ENCODE measurements at places on chromosomes 1 and 21. TPM values are rescaled to one million over a fixed set of nuclear protein-coding genes. Genes with fewer than 3 reads are reported as not detected.

The PUSL1 gene
- total RNA-seq = 14.5 TPM

The TEKT2 gene
- total RNA-seq = 0.41 TPM

The LIN28A gene
- not detected for total RNA-seq

The CHRM3 gene
- total RNA-seq = 2.2 TPM

The TNFSF4 gene
- total RNA-seq = 1.0 TPM

The CYP4Z1 gene
- not detected for total RNA-seq

The LENEP gene
- total RNA-seq = not detected

The PSRC1 gene
- 2.2 TPM for total RNA-seq

The FAAH gene
- total RNA-seq = 10.5 TPM

- H3K27me3 ChIP-seq = no peaks in the 10 kb centered on the region
- no peaks in the 10 kb centered on the region for H3K36me3 ChIP-seq
- no peak overlapping the region for H3K4me3 ChIP-seq
- H3K27ac ChIP-seq = no peak overlapping the region
- no peaks in the 10 kb centered on the region for H3K4me1 ChIP-seq
These were observed 177.9 kb downstream of the CLIC6 start for GRCh38 chr21:34846601-34847112.

- H3K36me3 ChIP-seq = no peaks in the 10 kb centered on the region
- DNase-seq = no peak
- H3K4me1 ChIP-seq = no peaks in the 10 kb centered on the region
- H3K27ac ChIP-seq = no peak overlapping the region
These were observed 135.9 kb downstream of the ACBD6 start for GRCh38 chr1:180366371-180367068.

- H3K4me1 ChIP-seq = no peaks in the 10 kb centered on the region
- no peak overlapping the region for H3K27ac ChIP-seq
- no peak for DNase-seq
- no peak overlapping the region for H3K4me3 ChIP-seq
These were observed 14.6 kb upstream of the LMO4 start for GRCh38 chr1:87314091-87314490.

GRCh38 chr1:164560556-164560955, 1.6 kb downstream of the PBX1 start:
- DNase-seq = no peak
- H3K36me3 ChIP-seq = no peaks in the 10 kb centered on the region
- H3K4me1 ChIP-seq = no peaks in the 10 kb centered on the region
- no peaks in the 10 kb centered on the region for H3K27me3 ChIP-seq

DNA sequence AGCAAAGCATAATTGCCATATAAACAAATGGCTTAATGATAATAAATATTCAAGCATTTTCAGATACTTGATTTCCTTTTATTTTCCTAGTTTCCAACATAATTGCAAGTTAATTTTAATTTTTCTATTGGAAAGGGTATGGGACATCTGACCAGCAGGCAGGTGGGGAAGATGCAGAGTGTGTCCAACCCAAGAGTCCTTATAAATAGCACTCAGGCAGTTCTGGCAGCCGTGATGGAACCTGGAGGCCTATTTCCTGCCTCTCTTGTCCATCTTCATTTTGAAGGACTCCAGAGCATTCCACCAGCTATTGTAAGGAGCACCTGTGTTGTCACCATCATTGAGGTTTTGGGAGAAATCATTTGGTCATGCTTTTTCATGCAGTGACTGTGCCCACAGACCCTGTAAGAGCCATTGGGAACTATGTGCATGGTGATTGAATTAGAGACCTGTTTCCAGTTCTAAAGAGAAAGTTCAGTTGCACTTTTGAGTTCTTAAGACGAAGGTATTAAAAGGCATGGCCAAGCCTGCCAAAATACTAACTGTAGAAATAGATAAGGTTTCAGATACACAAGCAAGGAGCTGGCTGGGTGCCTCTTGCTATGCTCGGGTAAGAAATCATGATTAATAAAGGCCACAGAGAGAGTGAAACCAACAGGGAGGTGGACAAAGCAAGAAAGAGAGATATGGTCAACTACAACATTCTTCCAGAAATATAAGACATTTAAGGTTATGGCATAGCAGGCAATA, 92.3 kb downstream of the SPATA46 start:
- no peaks in the 10 kb centered on the region for H3K4me1 ChIP-seq
- no peak overlapping the region for H3K27ac ChIP-seq
- H3K36me3 ChIP-seq = no peaks in the 10 kb centered on the region
- no peak for DNase-seq
- no peaks in the 10 kb centered on the region for H3K27me3 ChIP-seq

- peaks cover 19% of the 10 kb centered on the region for H3K36me3 ChIP-seq
- H3K4me3 ChIP-seq = no peak overlapping the region
- H3K4me1 ChIP-seq = no peaks in the 10 kb centered on the region
- H3K27me3 ChIP-seq = no peaks in the 10 kb centered on the region
These were observed 45.5 kb downstream of the PRDM15 start for GRCh38 chr21:41833497-41834115.

DNA sequence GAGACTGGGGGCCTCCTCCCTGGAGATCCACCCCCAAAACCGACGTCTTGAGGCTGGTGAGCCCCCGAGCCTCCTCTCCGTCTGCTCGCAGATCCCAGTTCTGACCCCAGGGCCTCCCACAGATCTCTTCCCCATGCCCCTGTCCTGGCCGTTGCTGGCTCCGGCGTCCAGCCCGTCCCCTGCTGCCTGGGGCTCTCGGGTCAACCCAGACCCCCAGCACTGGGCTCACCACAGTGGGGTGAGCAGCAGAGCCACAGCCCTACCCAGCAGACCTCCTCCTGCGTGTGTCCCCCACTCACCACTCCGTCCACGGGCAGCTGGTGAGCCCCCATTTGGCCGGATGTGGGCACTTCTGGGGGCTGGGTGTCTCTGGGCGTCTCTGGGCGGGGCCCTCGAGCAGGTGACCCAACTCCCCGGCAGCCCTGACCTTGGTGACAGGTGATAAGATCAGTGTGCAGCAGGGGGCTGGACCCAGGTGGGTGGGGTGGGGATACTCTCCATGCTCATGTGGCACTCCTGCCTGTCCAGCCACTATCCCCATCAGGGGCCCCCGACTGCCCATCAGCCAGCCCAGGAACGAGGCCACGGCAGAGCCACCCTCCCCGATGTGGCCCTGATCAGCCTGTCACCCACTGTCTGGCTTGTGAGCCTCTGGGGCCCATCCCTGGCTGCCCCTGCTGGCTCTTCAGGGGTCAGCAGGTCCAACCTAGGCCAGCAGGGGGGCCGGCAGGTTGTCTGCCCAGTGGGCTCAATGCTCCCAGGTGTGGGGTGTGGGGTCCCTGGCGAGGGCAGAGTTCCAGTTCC, 709 bp downstream of the TNFRSF14 start:
- no peaks in the 10 kb centered on the region for H3K27me3 ChIP-seq
- DNase-seq = no peak
- peaks cover 34% of the 10 kb centered on the region for H3K4me1 ChIP-seq

- H3K27me3 ChIP-seq = no peaks in the 10 kb centered on the region
- H3K36me3 ChIP-seq = no peaks in the 10 kb centered on the region
- H3K27ac ChIP-seq = no peak overlapping the region
- DNase-seq = no peak
- no peak overlapping the region for H3K4me3 ChIP-seq
These were observed 35.6 kb upstream of the ID3 start for GRCh38 chr1:23594927-23595353.

- H3K4me1 ChIP-seq = peaks cover 27% of the 10 kb centered on the region
- DNase-seq = peak; percentile 63
- H3K27ac ChIP-seq = no peak overlapping the region
- H3K36me3 ChIP-seq = no peaks in the 10 kb centered on the region
- H3K27me3 ChIP-seq = no peaks in the 10 kb centered on the region
These were observed 113.9 kb upstream of the ZNF648 start for GRCh38 chr1:182175361-182175931.

- no peaks in the 10 kb centered on the region for H3K27me3 ChIP-seq
- no peaks in the 10 kb centered on the region for H3K36me3 ChIP-seq
- H3K4me1 ChIP-seq = no peaks in the 10 kb centered on the region
- H3K4me3 ChIP-seq = no peak overlapping the region
- no peak overlapping the region for H3K27ac ChIP-seq
These were observed 403.6 kb upstream of the PBX1 start for GRCh38 chr1:164155347-164155746.

- no peak for DNase-seq
- no peaks in the 10 kb centered on the region for H3K36me3 ChIP-seq
- no peaks in the 10 kb centered on the region for H3K4me1 ChIP-seq
- H3K27me3 ChIP-seq = no peaks in the 10 kb centered on the region
- no peak overlapping the region for H3K27ac ChIP-seq
These were observed 61.0 kb upstream of the NBPF3 start for GRCh38 chr1:21378705-21379494.

DNA sequence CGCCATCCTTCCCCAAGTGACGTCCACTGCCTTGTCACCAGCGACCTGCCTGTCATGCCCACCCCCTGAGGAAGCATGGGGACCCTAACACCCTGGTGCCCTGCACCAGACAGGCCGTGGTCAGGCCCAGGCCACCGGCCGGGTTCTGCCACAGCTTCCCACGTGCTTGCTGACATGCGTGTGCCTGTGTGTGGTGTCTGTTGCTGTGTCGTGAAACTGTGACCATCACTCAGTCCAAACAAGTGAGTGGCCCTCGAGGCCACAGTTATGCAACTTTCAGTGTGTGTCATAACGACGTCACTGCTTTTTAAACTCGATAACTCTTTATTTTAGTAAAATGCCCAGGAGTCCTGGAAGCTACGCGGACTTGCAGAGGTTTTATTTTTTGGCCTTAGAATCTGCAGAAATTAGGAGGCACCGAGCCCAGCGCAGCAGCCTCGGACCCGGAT, 8.5 kb upstream of the CTRC start:
- H3K36me3 ChIP-seq = peaks cover 7% of the 10 kb centered on the region
- no peaks in the 10 kb centered on the region for H3K4me1 ChIP-seq
- no peak for DNase-seq
- H3K27me3 ChIP-seq = no peaks in the 10 kb centered on the region
- H3K27ac ChIP-seq = no peak overlapping the region

DNA sequence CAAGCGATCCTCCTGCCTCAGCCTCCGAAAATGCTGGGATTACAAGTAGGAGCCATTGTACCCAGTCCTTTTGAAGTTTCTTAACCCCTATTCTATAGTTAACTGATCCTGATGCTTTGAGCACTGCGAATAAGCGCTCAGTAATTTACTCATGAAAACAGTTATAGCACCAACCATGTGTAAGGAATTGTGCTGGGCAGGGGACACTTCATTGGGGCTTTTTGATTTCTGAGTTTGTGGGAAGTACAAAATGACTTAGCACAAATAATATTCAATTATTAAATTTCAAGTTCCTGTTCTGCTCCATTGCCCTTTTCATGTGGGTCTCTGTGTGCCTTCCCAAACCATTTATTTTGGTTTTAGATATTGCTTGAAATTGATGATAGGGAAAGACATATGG, 6.2 kb upstream of the HIPK1 start:
- no peaks in the 10 kb centered on the region for H3K36me3 ChIP-seq
- no peaks in the 10 kb centered on the region for H3K27me3 ChIP-seq
- no peak overlapping the region for H3K27ac ChIP-seq
- H3K4me1 ChIP-seq = no peaks in the 10 kb centered on the region

DNA sequence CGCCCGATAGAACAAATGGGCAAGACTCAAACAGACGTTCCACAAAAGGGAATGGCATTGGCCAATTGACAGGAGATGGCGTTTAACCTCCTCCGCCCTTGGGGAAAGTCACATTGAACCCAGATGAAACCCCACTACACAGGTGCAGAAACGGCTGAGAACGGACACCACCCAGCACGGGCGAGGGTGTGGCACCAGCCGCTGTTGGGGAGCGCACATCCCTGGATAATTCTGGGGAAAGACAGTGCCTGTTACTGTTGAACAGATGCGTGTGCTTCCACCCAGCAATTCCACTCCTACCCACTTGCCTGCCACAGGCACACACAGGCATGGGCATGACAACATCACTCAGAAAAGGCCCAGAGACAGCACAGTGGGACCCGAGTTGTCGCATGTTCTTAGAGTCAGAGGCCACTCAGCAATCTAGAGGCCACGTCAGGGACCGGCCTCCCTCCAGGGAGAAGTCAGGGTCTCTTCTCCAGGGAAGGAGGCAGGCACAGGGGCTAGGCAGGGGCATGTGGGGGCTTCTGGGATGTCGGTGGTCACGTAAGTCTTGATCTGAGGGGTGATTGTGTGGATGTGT, 15.2 kb downstream of the PRXL2B start:
- H3K4me3 ChIP-seq = no peak overlapping the region
- DNase-seq = no peak
- H3K36me3 ChIP-seq = no peaks in the 10 kb centered on the region
- H3K27me3 ChIP-seq = no peaks in the 10 kb centered on the region
- no peaks in the 10 kb centered on the region for H3K4me1 ChIP-seq

DNA sequence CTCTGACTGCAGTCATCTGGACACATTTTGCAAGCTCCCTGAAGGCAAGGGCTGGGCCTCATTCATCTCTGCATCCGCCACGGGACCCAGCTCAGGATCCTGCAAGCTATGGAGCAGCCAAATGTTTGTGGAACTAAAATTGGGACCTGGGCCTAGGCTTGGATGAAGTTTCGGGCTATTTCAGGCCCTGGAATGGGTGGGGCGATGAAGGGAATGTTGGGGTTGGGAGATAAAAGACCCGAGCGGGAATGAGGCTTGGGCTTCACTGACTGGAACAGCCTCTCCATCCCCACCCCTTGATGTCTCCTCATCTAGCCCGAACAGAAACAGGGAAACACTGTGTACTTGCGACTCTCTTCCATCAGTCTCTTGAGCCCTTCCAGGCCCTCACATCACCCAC, 7.3 kb upstream of the AHCYL1 start:
- H3K4me1 ChIP-seq = no peaks in the 10 kb centered on the region
- no peaks in the 10 kb centered on the region for H3K36me3 ChIP-seq
- H3K4me3 ChIP-seq = no peak overlapping the region
- DNase-seq = no peak
- peak overlapping the region; percentile 71 for H3K27ac ChIP-seq
- no peaks in the 10 kb centered on the region for H3K27me3 ChIP-seq

GRCh38 chr1:203056012-203056411, 29.7 kb downstream of the PPFIA4 start:
- no peak overlapping the region for H3K4me3 ChIP-seq
- no peaks in the 10 kb centered on the region for H3K4me1 ChIP-seq
- no peak for DNase-seq

GRCh38 chr1:204127597-204128242, 24.1 kb downstream of the ETNK2 start:
- H3K4me3 ChIP-seq = no peak overlapping the region
- no peaks in the 10 kb centered on the region for H3K27me3 ChIP-seq
- peaks cover 30% of the 10 kb centered on the region for H3K36me3 ChIP-seq
- no peak for DNase-seq
- H3K4me1 ChIP-seq = no peaks in the 10 kb centered on the region

GRCh38 chr21:15121655-15122120, 56.9 kb upstream of the NRIP1 start:
- H3K4me1 ChIP-seq = peaks cover 20% of the 10 kb centered on the region
- H3K27me3 ChIP-seq = no peaks in the 10 kb centered on the region
- no peaks in the 10 kb centered on the region for H3K36me3 ChIP-seq
- H3K27ac ChIP-seq = peak overlapping the region; percentile 84
- no peak overlapping the region for H3K4me3 ChIP-seq

Measured in right atrium auricular region (tissue), 2 donors.